Pulmonary artery endothelial cell (primary cell): ENCODE measurements at places on chromosomes 11 and 22. TPM values are rescaled to one million over a fixed set of nuclear protein-coding genes. Genes with fewer than 3 reads are reported as not detected.

LRRC32 gene
- total RNA-seq: 16.1 and 24.7 TPM in 2 replicates

CABP7 gene
- total RNA-seq: not detected in 2 replicates

PHETA2 gene
- 17.5 and 25.4 TPM in 2 replicates for total RNA-seq

MYOD1 gene
- not detected in 2 replicates for total RNA-seq

PHLDA2 gene
- 8.4 and 12.1 TPM in 2 replicates for total RNA-seq

DNA sequence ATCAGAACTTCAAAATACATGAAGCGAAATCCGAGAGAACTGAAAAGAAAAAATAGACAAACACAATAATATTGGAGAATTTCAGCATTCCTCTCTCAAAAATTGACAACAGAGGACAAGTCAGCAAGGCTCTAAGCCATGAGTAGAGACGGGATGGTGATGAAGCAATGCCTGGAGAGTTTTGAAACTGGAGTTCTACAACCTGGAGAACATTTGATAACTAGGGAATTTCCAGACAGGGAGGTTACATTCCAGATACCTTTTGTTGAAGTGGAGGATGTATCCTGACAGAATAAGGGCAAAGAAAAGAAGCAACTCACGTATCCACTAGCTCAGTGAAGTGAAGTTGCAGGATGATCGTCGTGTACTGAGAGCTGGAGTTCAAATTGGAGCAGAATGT, 291.4 kb downstream of the CTTN start:
- no peak for DNase-seq

- no peak for DNase-seq
Observed at GRCh38 chr11:66624450-66624849, 8.0 kb downstream of the RBM14 start.

DNA sequence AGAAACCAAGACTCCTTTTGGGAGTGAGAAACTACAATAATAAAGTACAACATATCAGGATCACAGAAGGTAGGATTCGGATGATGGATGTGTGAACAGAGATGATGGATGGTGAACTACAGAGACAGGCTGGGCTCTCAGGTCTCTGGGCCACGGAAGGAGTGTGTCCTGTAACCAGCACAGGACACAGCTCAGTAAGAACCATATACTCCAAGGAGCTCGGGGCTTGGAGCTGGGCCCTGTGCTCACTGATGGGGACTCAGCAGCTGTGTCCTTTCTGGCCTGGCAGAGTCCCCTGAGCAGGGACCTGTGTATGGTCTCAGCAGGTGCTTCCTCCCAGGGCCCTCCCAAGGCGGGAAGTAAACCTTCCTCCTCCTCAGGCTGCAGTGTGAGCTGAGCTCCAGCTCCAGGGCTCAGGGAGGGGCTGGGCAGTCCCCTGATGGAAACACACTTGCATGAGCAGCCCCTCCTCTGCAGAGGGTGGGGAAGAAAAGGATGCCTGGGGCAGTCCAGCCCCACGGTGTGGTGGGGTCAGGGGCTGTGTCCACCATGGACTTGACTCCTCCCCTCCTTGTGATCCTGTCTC, 39.8 kb upstream of the TOP3B start:
- DNase-seq: no peak

GRCh38 chr11:89125298-89125697, 52.4 kb upstream of the TYR start:
- DNase-seq: no peak

GRCh38 chr11:85540635-85541205, 86.4 kb downstream of the DLG2 start:
- DNase-seq: no peak

DNA sequence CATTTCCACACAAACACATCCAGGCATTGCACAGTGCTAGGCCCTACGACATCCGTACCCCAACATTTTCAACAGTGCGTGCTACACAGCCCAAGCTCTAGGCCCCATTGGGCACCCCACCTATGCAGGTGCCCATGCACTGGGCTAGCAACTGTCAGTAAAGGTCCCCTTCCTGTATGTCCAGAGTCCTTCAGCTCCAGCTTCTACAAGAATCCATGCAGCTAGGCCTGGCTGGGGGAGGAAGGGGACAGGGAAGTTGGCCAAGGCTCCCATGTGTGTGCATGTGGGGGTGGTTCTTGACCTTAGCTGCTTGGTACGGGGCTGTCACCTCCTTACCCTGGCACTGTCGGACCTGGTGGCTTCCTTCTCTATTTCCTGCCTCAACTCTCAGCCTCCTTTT, 1.3 kb downstream of the B3GAT1 start:
- DNase-seq: no peak

DNA sequence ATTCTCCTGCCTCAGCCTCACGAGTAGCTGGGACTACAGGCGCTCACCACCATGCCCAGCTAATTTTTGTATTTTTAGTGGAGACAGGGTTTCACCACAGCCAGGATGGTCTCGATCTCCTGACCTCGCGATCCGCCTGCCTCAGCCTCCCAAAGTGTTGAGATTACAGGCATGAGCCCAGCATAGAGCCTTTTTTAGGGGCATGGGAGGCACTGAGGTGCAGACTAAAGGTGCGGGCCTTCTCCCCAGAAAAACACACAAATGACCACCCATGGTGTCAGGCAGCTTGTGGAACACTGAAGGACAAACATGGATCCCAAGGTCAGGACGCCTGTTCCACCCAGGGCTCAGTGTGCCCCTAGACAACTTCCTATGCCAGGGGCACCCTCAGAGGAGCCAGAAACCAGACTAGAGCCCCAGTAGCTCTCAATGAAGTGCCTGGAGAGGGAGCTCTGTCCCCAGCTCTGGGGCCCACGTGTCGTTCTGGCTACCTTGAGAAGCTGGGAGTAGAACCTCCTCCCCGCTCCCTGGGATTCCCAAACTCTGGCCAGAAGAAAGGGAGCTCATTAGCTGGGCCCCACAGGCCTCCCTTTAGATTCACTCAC, 21.2 kb upstream of the CD5 start:
- no peak for DNase-seq

- DNase-seq: no peak
Observed at GRCh38 chr22:19664406-19664805, 49.9 kb upstream of the SEPTIN5 start.

DNA sequence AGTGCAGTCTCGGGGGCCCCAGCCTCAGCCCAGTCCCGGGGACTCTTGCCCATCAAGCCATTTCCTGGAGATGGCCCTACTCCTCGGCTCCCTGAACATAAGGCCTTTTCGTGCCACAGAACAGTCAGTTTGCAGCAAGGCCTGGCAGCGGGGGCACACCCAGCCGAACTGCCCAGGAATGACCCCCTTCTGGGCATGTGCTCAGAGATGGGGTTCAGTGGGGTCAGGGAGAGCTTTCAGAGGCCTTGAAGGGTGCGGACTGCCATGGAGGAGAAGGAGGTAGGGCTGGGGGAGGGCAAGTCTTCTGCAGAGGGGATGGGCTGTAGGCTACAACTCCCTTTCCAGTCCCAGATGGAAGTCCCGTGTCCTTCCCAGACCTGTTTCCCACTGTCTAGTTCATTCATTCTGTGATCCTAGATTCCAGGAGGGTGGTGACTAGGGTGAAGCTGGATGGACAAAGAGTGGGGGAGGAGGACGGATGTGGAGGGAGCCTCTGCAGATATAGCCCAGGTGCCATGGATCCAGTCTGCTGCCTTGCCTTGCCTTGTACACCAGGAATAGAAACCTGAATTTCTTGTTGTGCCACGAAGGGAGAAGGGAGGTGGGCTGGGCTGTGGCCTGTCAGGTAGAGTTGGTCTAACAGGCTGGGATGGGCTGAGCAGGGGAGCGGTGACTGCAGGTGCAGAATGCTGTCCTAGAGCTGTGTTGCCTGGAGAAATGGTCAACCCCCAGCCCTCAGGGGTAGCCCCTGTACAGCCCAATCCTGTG, 14.2 kb upstream of the OMP start:
- DNase-seq: no peak

- DNase-seq: no peak
Observed at GRCh38 chr11:46711303-46711702, 7.7 kb upstream of the F2 start.

- no peak for DNase-seq
Observed at GRCh38 chr11:35324981-35325380, 94.4 kb downstream of the SLC1A2 start.

DNA sequence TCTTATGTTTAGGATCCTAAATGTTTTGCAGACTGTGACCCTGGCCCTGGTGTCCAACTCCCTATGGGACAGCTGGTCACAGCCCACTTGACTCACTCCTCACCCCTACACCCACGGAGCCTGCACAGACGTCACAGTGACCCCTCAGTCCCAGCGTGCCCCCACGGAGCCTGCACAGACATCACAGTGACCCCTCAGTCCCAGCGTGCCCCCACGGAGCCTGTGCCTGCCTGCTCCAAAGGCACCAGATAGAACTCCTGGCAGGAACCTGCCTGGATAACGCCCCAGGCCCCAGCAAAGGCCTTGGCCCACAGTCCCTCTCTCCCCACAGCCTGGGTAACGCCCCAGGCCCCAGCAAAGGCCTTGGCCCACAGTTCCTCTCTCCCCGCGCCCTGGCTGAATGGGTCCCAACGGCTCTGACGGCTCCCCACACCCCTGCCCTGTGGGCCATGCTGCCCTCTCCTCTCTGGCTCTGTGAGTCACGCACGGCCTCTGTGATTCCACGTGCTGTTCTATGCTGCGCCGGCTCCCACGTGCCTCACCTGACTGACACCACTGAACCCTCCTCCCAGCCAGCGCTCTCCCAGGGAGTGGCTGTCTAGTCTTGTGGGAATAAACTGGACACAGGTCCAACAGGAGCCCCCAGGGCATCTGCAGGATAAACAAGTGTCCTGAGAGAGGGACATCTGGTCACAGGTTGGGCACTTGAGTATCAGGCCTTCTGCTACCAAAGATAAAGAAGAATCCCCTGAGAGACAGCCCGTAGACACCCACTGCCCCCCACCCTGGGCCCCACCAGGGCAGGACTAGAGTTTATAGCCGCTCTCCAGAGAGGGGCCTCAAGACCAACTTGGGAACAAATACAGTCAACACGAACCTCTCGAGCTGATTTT, 250.3 kb downstream of the BRD1 start:
- DNase-seq: no peak

GRCh38 chr11:67592880-67593564, 9.4 kb downstream of the GSTP1 start:
- DNase-seq: no peak

GRCh38 chr22:42336527-42337227, 66.2 kb upstream of the TCF20 start:
- DNase-seq: no peak

DNA sequence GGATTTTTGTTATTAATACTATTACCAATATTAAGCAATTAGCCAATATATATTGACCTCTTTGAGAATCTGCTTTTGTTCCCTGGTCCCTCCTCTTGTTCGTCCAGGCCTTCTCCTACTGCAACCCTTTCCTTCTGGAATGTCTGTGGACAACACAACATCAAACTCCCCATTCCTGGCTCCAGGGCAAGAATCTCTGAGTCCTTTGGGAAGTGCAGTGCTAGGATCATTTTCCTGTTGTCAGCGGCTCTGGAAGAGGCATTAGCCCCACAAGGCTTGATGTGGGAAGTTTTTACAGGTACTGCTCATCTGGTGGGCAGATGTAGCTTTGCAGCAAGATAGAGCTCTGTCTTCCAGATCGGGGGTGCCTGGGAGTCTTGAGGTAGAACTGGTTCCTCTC, 74.3 kb downstream of the RPUSD4 start:
- DNase-seq: no peak

- no peak for DNase-seq
Observed at GRCh38 chr11:130816546-130817329, 99.5 kb downstream of the SNX19 start.
